ENCODE measurements at places on chromosomes 5 and 9.

- no peak for DNase-seq
Measured at GRCh38 chr5:143749581-143750205, 62.3 kb upstream of the HMHB1 start.

DNA sequence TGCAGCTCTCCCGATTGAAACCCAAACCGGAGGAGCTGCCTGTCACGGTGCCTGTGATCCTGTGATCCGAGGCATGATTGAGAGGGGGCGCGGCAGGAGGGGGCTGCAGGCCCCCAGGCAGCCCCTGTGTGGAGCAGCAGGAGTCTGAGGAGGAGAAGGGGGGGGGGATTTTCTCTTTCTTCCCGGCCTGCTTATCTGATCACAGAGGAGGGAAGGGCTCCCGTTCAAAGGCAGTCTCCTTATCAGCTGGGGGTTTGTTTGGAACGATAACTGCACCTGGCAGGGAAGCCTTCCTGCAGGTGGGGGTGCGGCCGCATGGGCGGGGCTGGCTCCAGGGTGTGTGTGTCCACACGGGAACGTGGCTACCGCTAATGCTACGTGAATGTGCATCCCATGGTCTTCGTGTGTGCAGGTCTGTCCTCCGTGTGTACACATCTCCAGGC, 38.4 kb downstream of the LMX1B start:
- DNase-seq, result peak; percentile 79

DNA sequence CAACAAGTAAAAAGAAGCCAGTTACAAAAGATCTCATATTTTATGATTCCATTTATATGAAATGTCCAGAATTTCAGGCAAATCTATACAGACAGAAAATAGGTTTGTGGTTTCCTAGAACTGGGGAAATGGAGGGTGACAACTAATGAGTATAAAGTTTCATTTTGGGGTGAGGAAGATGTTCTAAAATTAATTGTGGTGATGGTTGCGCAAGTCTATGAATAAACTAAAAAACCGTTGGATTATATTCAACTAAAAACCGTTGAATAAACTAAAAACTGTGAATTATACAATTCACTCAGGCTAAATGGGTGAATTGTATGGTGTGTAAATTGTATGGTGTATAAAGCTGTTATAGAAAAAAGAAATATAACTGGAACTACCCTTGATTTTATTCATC, 47.6 kb downstream of the ADAMTS6 start:
- no peak for DNase-seq

DNA sequence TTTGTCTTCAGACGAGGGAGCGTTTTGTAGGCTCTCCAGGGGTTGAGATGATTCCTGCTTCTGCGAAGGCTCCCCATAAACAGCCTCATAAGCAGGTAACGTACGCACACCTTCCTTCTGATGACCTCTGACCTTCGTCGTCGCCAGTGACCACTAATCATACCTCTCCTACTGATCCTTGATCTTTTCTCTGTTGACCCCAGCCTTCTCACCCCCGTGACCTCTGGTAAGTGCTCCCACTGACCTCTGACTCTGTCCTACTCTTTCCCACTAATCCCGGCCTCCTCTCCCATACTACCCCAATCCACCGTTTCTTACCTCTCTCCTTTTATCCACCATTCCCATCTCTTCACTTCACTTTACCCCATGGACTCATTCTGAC, 345 bp downstream of the DNAI1 start:
- DNase-seq, result no peak

DNA sequence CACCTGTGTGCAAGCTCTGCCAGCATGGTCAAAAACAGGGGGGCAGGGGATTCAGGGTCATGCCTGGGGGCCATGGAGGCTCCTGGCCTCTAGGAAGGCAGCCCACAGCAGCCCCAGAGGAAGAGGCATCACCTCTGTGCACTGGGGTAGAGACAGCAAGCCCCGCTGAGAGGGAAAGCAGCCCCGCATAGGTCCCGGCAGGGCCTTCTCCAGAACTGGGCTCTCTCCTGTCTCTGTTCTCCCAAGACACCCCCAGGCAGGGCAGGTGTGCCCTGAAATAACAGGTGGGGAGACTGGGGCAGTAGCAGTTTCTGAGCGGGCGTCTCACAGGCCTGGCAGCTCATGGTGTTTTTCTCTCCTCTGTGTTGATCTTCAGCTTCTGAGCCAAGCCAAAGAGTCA, 279.1 kb downstream of the HSPA4 start:
- DNase-seq, result no peak

DNA sequence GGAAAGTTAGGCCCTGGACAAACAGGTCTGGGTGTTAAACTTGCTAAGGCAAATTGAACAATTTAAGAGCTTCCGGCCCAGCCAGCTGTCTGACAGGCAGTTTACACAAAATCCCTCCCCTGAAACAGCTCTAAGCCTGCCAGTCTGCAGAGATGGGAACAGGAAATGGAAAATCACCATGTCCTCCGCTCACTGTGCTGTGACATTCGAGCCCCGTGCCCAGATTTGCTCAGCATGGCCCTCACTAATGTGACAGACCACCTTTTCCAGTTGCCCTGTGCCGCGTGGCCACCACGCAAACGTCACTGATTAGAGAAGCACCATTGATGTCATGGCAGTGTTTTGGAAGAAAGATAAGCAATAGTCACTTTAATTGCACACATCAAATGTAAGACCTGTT, 41.0 kb downstream of the CCNJL start:
- DNase-seq, result peak; percentile 69

DNA sequence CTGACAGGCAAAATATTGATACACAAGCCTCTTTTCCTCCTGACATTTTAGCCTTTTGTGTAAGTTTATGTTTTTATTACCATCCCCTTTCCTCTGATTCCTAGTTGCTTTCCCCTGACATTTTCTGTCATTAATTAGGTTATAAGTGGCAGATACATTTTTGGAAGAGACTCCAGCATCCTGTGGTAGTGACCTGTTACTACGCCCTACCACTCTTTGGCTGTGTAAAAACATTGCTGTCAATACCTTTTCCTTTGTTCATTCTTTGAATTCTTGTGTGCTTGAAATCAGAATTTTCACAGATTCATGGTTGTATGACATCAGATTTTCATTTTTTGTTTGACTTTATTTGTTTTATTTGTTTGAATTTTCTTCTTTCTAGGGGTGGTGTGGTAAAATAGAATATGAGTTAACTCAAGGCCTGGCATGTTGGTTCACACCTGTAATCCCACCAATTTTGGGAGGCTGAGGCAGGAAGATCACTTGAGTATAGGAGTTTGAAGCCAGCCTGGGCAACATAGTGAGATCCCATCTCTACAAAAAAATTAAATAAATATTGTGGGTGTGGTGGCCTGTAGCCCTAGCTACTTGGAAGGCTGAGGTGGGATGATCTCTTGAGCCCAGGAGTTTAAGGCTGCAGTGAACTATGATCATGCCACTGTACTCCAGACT, 43.4 kb downstream of the UBE2R2 start:
- DNase-seq, result no peak

DNA sequence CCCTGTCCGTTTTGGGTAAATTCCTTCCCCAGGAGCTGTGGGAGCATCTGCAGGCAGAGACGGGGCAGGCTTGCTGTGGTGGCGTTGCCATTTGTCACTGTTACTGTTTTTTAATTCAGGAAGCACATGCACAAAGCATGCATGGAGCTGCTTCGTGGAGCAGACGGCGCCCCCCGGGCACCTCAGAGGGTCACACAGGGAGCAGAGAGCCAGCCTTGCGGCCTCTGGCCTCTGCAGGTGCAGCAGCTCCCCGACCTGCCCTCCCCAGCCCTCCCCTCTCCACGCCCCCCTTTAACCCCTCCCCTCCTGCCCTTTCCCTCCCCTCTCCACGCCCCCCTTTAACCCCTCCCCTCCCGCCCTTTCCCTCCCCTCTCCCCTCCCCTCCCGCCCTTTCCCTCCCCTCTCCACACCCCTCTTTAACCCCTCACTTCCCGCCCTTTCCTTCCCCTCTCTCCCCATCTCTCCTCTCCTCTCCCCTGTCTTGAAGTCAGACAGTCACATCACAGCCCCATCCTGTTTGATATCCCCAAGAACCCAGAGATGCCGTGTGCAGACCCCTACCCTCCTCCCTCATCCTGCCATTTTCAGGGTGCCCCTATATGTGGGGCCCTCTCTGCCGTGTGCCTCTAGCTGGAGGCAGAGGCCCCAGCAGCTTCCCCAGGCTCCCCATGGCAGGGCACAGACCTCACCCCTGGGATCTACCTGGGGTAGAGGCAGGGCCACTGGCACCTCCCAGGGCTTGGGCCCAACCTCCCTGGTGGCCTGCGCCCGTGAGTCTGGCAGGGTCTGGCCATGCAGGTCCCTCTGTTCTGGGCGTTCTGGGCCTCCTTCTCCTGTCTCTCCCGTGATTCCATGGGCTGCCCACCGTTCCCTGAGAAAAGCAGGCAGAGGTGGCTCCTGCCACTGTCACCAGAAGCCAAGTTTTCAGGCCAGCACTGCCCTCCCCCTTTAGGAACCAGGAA, 29.6 kb upstream of the UBAC1 start:
- DNase-seq, result peak; percentile 90

GRCh38 chr9:132631280-132631679, 38.5 kb downstream of the DDX31 start:
- DNase-seq, result no peak

DNA sequence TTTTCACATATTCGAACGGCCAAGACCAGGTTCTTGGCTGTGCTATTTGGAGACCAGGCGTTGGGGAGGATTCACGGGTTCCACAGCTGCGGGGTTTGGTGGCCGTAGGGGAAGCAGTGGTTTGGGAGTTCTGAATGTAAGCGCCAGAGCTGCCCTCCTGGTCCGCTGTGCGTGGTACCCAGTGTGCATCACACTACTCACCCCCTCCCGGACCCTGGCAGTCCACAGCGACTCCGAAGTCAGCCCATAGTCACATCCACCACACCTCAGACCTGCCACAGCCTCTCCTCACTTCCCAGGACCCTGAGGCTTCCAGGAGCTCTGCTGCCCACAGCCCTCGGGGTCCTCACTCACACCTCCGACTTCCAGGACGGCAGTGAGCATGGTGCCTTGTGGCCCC, 26.8 kb downstream of the AMBP start:
- DNase-seq, result peak; percentile 22

- no peak for DNase-seq
Measured at GRCh38 chr5:59609501-59610265, 283.8 kb downstream of the PDE4D start.

- DNase-seq, result no peak
Measured at GRCh38 chr5:92554447-92555085, 1026.5 kb downstream of the NR2F1-AS1 start.

GRCh38 chr9:8605096-8605495, 805.5 kb upstream of the DMAC1 start:
- no peak for DNase-seq

DNA sequence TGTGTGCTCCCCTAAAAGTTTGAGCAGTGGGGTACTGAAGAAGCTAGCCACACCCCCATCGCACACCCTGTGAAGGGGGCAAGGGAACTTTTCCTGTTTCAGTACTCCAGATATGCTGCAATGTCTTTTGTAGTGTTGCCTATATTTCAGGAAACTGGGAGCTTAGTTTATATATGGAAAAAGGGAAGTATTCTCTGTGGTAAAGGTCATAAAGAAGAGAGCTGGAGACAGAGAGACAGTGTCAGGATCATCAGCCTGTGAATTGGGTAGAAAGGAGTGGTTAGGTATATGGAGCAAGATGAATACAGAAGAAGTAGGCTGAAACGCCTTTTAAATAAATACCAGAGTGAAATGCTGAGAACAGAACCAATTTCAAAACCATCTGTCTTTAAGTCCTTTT, 82.2 kb upstream of the C9orf72 start:
- no peak for DNase-seq

GRCh38 chr9:96383165-96383942, at the start of gene SLC35D2:
TSS of gene SLC35D2 (minus strand) at chr9:96383711. CDS start at chr9:96383634, 77 bp downstream.
- peak; percentile 89 for DNase-seq

- DNase-seq, result no peak
Measured at GRCh38 chr5:44860267-44860666, 51.5 kb downstream of the MRPS30 start.

GRCh38 chr9:99262949-99263418, 40.9 kb downstream of the SEC61B start:
- no peak for DNase-seq

DNA sequence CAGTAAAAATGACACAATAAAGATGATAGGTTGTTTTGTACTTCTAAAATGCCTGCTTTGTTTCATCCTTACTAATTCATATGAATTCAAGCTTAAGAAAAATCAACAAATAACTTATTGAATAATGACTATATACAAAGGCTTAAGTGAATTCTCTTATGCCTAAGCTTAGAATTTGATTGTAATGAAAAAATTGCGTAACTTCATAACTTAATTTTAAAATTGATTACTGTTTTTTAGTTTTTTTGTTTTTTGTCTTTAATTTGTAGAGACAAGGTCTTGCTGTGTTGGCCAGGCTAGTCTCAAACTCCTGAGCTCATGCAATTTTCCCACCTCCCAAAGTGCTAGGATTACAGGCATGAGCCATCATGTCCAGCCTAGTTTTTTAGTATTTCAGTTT, 391.9 kb downstream of the ARRDC3 start:
- no peak for DNase-seq

GRCh38 chr9:33105959-33106358, 29.5 kb upstream of the SMU1 start:
- DNase-seq, result no peak

DNA sequence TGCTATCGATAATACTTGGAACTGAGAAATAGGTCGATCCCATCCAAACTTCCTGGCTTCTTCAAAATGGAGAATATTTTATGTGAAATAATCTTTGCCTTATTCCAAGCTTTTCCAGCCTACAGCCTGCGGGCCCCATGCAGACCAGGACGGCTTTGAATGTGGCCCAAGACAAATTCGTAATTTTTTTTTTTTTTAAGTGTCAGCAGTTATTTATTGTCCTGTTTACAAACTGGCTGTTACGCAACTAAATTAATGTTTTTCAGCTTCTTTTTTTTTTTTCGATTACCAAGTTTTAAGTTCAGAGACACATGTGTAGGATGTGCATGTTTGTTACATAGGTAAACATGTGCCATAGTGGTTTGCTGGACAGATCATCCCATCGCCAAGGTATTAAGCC, 411.7 kb upstream of the EDIL3 start:
- DNase-seq, result no peak

DNA sequence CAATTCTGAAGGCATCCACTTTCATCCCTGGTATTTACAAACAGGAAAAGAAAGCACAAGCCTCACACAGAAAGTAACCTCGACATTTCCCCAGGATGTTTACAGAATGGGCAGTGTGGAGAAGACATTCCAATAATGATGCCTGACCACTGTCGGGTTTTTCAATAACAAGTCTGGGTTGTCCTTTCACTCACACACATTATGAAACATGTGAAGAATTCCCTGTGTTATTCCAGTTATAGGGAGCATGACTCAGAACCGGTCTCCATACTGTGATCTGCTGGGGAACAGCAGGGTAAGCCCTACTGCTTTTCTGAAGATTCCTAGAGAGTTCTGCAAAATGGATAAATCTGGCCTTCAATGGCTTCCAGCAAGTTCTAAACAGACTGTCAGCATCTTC, 155.3 kb downstream of the ADAMTS12 start:
- no peak for DNase-seq

- DNase-seq, result peak; percentile 41
Measured at GRCh38 chr5:122267185-122267584, 44.9 kb upstream of the SNCAIP start.

GRCh38 chr5:34583167-34583566, 73.0 kb upstream of the RAI14 start:
- no peak for DNase-seq

All from endodermal cell (in vitro differentiated cells).